HS-27A (cell line): ENCODE measurements at places on chromosomes 1 and 21.
A peak's percentile ranks its signal among the peaks of the same experiment; 100 is the strongest.

DNA sequence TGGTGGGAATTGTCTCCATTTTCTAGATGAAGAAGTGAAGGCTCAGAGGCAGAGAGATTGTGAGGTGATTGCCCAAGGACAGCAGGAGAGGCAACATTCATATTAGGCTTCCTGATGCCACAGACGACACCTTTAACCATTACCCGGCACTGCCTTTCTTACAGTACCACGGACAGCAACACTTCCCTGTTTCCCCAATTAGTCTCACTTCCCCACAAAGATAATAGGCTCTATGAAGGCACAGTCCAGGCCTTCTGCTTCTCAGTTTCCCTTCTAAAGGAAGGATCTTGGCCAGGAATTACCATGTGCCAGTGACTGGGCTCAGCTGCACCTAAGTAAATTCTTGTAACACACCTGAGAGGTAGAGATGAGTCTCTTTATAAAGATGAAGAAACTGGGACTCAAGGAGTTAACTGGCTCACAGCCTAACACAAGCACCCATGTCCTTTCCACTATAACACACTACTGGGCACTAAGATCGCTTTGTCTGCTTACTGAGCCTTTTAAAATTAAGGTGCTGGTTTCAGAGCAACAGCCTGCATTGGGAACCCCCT is 9.6 kb downstream of the IGSF9 start:
- no peak for DNase-seq

DNA sequence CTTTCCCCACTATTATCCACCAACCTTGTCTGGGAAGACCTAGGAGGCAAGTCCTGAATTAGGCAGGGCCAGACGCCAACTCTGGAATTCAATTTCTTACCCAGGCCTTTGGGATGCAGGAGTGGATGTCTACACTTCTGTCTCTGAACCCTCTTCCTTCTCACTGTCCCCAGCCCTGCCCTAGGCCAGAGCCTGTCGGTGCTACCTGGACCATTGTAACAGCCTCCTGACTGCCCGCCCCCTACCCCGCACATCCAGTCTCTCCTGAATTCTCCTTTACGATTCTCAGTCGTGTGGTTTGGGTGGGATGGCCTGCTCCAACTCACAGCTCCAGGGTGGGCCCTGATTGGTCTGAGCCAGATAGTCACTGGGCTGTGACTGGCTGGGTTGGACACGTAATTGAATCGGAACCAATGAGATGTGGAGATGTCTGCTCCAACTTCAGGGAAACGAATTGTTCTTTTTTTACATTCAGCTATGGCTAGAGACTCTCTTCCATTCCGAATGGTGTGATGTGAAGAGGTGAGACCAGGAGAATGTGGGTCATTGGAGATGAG is 304.6 kb downstream of the PTPRU start:
- DNase-seq = no peak

GRCh38 chr1:20593756-20594155 is 4.9 kb downstream of the CDA start:
- DNase-seq = no peak

- no peak for DNase-seq
Measured at GRCh38 chr1:153527023-153527682, 8.6 kb downstream of the S100A6 start.

DNA sequence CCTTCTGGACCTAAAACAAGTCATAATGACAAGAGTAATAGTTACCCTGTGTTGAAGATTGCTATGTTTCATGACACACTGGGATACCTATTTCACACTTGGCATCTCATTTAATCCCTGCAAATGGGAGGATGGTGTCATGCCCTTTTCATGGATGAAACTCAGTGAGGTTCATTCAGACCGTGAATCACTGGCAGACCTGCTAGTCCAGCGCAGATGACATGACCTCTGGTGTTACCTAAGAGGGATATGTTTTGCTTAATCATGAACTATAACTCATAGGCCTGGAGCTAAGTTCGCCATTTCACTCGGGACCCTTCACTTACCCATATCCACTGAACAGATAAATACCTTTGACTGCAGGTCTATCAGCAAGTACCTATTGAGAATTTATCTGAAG is 286.6 kb upstream of the FMN2 start:
- DNase-seq = no peak

GRCh38 chr1:229087339-229087738 is 183.6 kb upstream of the RAB4A start:
- DNase-seq = no peak

- DNase-seq = no peak
Measured at GRCh38 chr1:89823679-89824292, 3.0 kb downstream of the LRRC8D start.

GRCh38 chr1:35762141-35762540 is 7.6 kb downstream of the CLSPN start:
- DNase-seq = no peak

GRCh38 chr1:111488669-111489068 is 14.8 kb downstream of the ADORA3 start:
- no peak for DNase-seq

GRCh38 chr1:94611681-94612475 is 70.3 kb upstream of the F3 start:
- no peak for DNase-seq

- DNase-seq = no peak
Measured at GRCh38 chr1:203186446-203187303, at the start of gene CHI3L1. Gene CHI3L1, minus strand, starts transcription at chr1:203186704. Its CDS starts 81 bp downstream, at chr1:203186623.

DNA sequence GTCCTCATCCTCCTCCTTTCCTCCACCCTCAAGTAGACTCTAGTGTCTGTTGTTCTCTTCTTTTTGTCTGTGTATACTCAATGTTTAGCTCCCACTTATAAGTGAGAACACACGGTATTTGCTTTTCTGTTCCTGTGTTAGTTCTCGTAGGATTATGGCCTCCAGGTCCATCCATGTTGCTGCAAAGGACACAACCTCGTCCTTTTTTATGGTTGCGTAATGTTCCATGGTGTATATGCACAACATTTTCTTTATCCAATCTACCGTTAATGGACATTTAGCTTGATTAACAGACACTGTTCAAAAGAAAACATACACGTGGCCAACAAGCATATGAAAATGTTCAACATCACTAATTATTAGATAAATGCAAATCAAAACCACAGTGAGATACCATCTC is 44.3 kb upstream of the TMPRSS2 start:
- DNase-seq = no peak

- DNase-seq = no peak
Measured at GRCh38 chr1:185936641-185937040, 202.4 kb downstream of the HMCN1 start.

- DNase-seq = peak; percentile 9
Measured at GRCh38 chr1:167263819-167264464, 43.3 kb downstream of the POU2F1 start.

DNA sequence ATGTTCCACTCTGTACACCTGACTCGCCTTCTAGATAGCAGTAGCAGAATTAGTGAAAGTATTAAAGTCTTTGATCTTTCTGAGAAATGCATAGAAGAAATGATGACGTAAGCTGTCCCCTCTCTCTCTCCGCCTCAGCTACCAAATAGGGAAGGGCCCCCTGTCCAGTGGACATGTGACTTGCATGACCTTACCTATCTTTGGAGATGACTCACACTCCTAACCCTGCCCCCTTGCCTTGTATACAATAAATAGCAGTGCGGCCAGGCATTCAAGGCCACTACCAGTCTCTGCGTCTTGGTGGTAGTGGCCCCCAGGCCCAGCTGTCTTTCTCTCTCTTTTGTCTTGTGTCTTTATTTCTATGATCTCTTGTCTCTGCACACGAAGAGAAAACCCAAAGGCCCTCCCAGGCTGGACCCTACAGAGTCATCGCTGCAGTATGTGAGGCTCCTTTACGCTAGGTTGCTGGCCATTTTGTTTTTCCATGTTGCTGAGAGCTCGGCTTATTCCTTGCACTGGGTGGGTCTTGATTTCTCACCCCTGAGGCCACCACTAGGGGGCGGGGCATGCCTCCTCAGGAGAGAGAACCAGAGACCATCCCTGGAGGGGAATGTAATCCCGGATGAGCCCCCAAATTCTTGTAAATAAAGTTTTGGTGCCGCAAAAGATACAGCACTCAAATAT is 16.0 kb upstream of the ZBTB8B start:
- no peak for DNase-seq

GRCh38 chr1:98005326-98006010 is 84.6 kb upstream of the DPYD start:
- no peak for DNase-seq

GRCh38 chr1:55504306-55504731 is 289.2 kb upstream of the USP24 start:
- no peak for DNase-seq

DNA sequence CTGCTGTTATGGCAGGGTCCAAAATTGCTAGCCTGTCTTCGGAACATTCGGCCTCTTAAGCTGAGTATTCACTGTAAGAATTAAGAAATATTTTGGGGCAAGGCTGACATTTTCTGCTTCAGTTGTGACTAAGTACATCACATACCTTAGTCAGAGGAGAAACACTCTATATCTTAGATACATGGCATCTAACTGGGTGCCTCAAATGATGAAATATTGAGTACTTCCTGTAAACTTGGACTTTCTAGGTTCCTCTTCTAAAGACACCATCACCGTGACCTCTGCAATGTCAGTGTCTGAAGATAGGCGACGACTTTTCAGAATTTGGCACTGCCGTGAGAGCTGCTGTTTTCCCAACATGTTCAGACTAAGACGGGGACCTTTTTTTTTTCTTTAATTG is 65.6 kb downstream of the PCBP3 start:
- no peak for DNase-seq
